ENCODE measurements at places on chromosomes 7 and 10.

DNA sequence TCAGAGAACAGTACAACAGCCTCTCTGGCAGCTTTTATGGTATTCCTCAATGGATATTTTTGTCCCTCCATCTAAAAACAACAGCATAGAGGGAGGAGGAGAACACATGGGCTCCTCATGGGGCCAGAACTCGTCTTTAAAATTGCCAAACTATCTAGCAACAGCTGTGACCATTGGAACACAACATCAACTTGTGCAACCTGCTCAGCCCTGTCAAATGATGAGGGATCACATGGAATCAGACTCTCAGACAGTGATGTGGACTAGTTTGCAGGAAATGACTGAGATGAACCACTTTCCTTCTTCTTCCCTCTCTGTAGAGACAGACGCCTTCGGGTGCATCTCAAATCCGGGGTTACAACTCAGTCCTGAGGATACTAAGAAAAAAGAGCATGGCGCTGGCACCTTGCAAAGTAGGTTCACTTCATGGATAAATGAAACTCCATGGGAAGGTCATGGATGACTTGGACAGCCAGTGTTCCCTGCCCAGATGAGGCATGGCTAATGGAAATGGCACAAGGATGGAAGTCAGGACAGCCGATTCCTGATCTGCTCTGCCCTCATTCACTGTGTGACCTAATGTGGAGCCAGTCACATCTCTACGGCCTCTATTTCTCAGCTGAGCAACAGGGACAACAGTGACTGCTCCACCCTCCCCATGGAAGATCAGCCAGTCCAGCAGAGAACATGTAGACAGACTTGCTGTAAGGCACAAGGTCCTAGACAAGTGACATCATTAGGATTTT lies 24.6 kb upstream of the DGKI start:
- no peak for DNase-seq

DNA sequence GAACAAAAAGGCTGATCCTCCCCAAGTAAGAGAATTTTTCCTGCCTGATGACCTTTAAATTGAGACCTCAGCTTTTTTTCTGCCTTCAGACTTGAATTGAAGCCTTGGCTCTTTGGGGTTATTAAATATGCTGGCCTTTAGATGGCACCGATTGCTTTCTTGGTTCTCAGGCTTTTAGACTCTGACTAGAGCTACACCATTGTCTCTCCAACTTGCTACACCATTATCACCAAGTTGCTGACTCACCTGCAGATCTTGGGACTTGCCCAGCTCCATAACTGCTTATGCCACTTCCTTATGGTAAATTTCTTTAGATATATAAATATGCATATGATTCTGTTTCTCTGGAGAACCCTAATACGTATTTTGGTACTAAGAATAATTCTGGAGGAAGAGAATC lies 3.1 kb upstream of the ABCA13 start:
- no peak for DNase-seq

DNA sequence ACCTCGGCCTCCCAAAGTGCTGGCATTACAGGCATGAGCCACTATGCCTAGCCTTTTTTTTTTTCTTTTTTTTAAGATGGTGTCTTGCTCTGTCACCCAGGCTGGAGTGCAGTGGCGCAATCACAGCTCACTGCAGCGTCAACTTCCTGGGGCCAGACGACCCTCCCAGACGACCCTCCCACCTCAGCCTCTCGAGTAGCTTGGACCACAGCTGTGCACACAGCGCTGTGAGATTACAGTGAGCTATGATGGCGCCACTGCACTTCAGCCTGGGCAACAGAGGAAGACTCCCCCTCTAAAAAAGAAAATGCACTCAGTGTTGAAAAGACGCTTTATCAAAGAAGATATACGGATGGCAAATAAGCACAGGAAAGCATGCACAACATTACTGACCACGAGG lies 16.5 kb upstream of the WIPI2 start:
- DNase-seq, result no peak

- no peak for DNase-seq
Measured at GRCh38 chr10:130236711-130237110, 100.5 kb downstream of the GLRX3 start.

DNA sequence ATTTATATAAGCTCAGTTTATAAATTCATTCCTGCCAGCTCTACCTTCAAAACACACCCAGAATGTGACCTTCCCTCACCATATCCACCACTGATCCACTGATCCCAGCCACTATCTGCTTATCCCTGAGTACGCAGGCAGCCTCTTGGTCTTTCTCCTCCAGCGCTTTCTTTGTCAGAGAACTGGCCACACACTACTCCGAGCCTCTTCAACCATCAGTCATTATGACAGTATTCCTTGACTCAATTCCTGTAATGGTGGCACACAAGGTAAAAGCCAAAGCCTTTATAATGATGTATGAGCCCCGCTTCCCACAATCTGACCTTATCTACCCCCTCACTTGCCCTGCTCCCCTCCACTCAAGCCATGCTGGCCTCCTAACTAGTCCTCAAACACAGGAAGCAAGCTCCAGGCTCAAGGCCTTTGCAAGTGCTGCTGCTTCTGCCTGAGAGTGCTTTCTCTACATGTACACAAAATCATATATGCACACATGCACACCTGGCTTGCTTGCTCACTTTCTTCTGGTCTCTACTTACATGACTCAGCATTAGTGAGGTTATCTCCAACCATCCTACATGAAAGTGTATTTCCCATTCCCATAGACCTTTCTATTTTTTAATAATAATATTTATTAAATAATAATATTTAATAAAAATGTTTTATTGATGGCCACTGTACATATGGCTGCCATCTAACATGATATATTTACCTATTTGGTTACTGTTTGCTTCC lies 150.4 kb upstream of the FEZF1 start:
- no peak for DNase-seq

DNA sequence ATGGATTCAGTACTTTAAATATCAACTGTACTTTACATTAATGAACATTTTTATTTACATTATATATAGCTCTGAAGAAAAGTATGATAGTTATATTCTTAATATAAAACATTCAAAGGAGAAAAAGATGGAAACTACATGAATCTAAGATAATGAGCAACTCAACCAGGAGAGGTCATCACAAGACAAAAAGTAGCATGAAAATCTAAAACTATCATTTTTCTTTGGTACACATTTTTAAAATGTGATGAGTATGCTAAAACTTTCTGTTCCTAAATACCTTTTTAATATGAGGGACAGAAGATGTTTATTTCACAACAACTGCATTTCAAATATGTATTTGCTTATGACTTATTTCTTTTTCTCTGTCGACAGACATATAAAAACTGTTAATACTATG lies 2.4 kb downstream of the CNTNAP2 start:
- no peak for DNase-seq

DNA sequence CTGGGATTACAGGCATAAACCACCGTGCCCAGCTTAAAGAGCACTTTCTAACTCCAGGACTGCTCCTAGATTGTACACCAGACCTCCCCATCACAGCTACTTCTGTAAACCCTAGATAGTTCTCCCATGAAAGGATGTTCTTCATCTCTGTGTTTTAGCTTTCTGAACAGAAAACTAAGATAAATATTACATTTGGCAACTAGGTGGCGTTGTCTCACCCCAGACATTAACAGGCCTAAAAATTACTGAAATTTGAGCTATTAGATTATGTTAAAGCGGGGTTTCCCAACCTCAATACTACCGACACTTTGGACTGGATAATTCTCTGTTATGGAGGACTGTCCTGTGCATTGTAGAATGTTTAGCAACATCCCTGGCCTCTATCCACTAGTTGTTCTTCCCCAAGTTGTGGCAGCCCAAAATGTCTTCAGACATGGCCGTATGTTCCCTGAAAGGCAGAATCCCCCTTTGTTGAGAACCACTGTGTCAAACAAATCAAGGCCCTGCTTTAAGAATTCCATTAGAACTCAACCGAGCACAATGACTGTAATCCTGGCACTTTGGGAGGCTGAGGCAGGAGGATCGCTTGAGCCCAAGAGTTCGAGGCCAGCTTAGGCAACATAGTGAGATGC lies 19.1 kb downstream of the ATOH7 start:
- DNase-seq, result no peak

DNA sequence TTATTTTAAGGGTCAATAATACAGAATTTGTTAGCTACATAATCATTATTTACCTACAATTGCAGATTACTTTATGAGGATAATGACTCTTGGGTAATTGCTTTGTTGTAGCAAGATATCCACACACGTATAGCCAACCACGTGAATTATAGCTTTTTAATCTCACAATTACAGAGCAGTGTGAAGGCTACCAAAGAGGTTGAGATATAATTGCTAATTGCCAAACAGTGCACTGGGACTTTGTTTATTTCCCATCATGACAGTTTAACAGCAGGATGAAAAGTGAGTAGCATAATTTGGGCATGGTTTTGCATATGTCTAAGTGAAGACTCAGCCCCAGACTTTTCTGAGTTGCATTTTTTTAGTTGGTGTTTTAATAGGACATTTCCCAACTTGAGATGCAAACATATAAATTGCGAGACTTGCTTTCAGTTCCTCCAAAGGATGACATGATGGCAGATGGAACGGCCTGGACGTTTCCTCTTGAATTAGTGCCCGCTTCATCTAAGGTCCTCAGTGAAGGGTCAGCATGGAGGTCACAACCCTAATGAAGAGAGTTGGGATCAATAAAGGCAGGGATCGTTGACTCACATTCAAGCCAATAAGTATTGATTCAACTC lies 180.7 kb upstream of the GPR26 start:
- DNase-seq, result no peak

GRCh38 chr10:125000366-125001312 lies 58.7 kb downstream of the ZRANB1 start:
- peak; percentile 31 for DNase-seq

DNA sequence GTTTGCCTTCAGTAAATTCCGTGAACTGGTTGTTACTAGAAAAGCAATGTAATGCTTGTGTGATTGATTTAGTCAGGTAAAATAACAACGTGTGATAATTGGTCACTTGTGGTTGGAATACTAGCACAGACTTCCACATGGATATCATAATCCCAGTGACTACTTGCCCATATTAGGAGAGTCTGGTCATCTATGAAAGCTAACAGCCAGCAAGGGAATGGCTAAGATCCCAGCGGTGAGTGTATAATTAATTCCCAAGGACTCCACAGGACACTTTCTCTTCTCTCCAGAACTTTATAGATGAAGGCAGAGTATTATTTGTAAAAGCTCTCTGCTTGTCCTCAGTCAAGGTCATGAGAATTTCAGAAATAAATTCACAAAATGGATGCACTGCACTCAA lies 662.6 kb upstream of the TEX47 start:
- DNase-seq, result no peak

GRCh38 chr7:157271991-157272324 lies 64.8 kb upstream of the DNAJB6 start:
- peak; percentile 86 for DNase-seq

DNA sequence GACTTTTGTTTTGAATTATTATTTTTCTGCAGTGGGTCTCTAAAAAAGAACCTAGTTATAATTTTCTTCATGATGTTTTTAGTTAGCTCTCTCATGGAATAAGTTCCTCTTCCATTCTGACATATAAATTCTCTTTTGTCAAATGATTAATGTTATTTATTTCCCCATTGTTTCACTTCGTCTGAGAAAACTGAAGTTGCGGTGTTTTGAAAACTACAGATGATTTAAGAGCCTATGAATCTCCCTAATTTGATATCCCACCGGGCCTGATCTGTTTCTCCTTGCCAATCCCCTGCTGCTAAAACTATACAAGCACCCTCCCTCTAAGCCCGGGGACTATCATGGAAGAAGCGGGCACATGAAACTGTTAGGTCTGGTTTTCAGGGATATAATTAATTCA lies 41.4 kb downstream of the HTR7 start:
- DNase-seq, result no peak

GRCh38 chr7:133412942-133413341 lies 160.1 kb downstream of the EXOC4 start:
- DNase-seq, result no peak

DNA sequence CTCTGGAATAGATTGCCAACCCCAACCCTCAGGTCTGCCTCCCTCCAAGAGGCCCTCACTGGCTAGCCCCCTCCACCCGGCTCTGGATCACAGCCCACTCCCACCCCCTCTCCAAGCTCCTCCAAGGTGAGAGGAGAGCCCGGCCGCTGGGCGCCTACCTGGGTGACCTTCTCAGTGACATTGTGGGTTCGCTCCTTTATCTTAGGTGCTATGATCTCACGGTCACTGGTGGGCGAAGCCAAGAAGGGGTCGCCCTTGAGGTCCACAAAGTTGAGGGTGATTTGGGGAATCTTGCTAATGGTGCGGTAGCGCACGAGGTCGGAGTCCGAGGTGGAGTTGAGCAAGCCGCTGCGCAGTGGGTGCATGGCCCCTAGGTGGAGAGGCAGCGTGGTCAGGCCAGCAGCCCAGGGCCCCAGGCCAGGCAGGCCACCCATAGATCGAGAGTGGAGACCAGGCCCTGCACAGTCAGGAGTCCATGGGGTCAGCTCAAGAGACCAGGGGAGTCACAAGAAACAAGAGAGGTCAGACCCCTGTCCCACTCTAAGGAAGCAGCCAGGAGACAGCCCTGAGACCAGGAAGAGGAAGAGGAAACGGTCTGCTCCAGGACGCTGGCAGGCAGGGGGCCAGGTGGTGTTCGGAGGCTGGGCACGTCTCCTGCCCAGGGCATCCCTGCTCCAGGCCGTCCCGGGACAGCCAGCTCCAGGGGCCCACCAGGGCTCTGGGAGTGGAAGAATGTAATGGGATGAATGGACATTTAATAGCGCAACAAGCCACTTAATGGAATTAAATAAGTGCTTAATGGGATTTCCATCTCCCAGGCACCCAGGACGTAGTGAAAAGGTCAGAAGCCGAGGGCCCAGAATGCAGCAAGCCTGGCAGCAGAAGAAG lies 20.7 kb downstream of the KCNH2 start:
- no peak for DNase-seq

DNA sequence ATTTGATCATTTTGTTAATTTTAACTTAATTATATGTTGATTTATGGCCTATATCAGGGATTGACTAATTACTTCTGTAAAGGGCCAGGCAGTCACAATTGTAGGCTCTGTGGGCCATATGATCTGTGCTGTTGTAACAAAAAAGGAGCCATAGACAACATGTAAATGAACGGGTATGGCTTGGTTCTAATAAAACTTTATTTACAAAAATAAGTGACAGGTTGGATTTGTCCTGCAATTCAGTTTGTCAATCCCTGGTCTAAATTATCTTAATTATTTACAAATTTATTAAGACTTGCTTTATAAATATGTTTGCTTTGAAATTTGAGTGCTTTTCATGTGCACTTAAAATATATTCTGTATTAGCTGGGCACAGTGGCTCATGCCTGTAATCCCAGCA lies 2.9 kb upstream of the HK1 start:
- no peak for DNase-seq

DNA sequence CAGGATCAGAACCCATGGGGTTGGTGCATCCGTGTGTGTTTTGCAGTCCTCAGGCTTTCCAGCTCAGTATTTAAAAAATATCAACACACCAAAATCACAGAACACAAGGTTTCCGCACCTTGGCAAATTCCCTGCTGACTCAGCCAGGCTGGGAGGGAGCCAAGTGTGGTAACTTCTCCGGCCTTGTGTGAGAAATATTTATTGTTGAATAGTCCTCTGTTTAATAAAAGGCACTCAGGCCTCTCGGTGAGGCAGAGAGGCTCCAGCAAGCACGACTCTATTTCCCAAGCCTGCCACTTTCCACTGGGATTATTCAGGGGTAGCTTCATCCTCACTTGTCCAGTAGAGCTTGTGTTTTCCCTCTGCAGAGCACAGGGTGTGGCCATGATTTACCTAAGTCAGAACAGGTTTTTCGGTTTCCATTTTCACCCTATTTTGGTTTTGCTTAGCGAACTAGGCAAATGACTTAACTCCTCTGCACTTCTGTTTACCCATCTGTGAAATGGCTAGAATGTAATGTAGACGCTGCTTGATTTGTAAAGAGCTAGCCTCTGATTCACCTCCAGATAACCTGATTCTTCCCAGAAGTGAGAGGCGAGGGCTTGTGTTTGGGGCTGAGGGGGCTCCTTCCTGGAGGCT lies 13.0 kb upstream of the CHST15 start:
- peak; percentile 84 for DNase-seq

All from breast epithelium (tissue), 4 donors.